Left forelimb (tissue), 1 donor: ENCODE measurements at places on chromosomes 3 and 15.

DNA sequence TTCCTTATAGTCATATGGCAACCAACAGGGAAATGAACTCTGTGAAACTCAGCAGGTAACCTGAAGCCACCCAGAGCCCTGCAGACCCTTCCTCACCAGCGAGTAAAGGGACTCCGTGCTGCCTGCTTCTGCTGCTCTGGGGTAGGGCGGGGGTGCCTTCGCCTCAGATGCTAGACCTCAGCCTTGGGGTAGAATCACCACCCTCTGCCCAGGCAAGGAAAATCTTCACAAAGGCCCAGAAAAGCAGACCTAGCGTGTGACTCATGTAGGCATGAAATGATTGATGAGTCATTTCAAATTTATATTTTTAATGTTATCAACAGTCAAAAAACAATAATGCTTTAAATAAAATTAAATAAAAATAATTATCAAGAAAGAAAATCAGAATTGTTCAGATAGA, 6.6 kb downstream of the STIMATE start:
- DNase-seq: no peak

DNA sequence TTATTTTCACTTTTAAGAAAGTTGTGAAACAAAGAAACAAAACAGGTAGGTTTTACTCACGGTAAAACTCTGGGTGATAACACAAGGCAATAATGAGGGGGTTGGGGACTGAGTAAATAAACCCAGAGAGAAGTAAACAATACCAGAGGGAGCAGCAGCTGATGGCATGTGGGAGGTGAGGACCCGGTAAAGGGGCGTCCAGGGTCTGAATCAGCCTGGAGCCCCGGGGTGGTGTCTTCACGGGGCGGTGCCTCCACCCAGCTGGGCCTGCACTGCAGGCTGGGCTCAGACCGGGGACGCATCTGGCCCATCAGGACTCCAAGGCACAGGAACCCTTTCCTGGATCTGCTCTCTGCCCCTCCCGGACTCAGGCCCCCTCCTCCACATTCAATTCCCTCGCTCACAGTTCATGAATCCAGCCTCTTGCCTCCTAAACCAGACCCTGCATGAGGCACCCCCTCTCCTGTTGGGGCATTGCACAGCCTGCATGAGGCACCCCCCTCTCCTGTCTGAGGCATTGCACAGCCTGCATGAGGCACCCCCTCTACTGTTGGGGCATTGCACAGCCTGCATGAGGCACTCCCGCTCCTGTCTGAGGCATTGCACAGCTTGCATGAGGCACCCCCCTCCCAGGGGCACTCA, 73.9 kb upstream of the MFGE8 start:
- no peak for DNase-seq

- DNase-seq: no peak
Measured at GRCh38 chr15:87841426-87841998, 415.0 kb downstream of the NTRK3 start.

DNA sequence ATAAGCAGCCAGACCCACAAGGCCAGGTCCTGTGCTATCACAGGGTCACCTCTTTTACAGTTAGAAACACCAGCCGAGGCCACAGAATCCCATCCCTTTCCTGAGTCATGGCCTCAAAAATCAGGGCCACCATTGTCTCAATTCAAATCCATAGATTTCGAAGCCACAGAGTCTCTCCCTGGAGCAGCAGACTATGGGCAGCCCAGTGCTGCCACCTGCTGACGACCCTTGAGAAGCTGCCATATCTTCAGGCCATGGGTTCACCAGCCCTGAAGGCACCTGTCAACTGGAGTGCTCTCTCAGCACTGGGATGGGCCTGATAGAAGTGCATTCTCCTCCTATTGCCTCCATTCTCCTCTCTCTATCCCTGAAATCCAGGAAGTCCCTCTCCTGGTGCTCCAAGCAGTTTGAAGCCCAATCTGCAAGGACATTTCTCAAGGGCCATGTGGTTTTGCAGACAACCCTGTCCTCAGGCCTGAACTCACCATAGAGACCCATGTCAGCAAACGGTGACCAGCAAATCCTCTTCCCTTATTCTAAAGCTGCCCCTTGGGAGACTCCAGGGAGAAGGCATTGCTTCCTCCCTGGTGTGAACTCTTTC, 39.6 kb downstream of the TGM4 start:
- no peak for DNase-seq

DNA sequence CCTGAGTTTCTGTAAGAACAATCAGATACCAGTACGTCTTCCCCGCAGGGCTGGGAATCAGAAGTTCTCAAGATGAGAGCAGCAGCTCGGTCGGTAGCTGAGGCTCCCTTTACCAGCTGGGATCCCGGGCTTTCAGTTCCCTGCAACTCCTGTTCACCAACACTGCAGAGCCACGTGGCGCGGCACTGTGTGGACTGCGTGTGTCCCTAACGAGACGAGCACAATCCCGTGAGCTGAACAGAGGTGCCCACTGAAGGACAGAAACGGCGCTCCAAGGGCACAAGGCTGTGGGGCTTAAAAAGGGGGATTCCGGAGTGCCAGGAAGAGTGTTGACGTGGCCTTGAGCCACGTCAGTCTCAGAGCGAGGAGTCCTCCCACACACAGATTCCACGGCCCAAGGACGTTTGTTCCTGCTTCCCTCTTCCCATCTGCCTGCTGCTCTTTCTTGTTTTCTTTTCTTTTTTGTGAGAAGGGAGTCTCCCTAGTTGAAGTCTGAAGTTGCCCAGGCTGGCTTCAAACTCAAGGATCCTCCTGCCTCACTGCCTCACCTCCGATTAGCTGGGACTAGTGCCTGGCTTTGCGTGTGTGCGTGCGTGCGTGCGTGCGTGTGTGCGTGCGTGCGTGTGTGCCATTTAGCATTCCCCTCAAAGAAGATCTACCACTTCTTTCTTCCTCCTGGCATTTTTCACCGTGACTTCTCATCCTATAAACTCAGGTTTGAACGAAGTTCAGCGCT, 37.1 kb upstream of the RPL35A start:
- no peak for DNase-seq

DNA sequence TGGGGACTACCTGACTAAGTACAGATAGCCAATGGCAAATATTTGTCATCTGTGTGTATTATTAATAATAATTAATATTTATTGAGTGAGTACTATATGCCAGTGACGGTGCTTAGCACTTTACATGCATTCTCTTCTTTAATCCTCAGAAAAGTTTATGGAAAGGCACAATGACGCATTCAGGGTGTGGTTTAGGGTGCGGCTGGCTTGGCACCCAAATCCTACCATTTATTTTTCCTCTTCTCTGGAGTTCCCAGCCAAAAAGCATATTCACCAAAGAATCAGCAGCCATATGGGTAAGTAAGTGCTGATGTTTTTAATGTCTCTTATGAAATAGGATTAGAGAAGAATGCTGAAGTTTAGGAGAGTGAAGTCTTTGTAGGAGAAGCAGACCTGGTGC, 140.4 kb upstream of the TP63 start:
- no peak for DNase-seq

DNA sequence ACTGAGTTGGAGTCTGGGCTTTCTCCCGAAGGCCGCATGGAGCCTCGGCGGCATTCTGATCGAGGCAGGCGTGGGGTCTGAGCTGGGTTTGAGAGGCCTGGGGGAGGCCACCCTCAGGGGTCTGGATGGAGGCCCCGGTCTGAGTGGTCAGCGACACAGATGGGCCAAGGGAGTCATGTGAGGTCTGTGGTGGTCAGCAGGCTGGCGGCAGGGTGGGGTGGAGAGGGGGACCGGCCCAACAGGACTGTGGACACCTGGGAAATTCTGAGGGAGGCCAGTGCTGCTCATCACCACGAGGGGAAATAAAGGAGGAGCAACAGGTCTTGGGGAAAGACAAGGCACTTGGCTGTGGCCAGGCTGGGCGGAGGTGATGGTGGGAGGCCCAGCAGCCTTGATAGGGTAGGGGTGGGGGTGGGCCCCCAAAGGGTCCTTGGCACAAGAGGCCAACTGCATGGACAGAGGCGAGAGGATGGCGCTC, 16.2 kb downstream of the CTSH start:
- no peak for DNase-seq

DNA sequence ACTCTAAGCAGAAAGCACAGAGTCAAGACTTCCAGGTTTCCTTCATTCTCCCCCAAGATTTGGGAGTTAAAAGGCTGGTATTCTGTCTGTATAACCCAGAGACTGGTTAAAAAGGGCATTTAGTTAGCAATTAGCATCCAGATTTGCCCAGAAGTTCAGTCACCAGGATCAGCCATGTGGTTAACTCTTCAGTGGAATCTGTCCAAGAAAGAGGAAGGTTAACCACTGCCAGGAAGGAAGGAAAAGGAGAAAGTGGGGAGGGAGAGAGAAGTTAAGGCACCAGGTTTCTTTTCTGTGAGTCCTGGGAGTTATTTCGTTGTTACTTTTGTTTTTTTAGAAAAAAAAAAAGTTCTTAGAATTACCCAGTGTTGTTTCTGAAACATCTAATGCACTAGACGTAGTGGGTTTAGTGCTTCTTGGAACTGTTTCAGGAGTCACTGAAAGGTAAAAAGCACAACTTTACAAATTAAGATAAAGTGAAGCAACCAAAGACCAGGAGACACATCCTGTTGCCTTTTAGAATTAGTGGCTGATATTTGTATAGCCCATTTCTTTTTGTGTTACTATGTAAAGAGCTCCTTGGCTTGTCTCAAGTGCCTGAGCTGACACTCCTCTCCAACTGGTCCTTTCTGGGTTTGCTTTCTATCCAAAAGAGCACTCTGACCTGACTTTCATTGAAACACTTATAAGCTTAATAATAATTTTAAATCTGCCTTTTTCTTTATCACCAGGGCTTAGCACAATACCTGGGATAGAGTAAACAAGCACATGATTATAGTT, 128.6 kb downstream of the ABI3BP start:
- no peak for DNase-seq

DNA sequence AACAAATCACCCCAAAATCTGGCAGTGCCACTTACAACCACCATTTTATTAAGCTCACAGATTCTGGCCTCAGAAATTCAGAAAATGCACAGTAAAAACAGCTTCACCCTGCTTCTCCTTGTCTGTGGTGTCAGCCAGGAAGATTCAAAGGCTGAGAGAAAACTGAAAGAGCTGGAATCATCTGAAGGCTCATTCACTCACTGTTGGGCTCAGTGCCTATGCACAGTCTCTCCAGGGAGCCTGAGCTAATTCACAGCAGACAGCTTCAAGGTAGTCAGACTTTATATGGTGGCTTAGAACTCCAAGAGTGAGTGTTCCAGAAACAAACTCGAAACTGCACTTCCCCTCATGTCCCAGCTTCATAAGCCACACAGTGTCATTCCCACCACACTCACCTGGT, 16.5 kb upstream of the PLOD2 start:
- no peak for DNase-seq

DNA sequence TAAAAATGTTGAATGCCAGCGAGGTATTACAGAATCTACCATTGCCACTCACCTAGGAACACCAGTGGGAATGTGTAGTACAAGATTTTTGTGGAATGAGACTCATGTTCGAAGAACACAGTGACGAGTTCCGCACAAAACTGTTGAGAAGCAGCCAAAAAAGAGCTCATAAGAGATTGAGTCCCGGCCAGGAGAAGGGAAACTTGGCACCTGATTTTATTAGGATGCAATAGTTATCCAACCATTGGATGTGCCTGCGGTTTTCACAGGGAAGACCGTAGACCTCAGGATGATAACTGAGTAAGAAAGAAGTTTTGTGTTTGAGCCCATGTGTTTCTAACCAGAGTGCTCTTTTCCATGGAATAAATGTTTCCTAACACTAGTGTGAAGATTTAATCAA, 88.9 kb downstream of the PTPRG start:
- peak; percentile 79 for DNase-seq

DNA sequence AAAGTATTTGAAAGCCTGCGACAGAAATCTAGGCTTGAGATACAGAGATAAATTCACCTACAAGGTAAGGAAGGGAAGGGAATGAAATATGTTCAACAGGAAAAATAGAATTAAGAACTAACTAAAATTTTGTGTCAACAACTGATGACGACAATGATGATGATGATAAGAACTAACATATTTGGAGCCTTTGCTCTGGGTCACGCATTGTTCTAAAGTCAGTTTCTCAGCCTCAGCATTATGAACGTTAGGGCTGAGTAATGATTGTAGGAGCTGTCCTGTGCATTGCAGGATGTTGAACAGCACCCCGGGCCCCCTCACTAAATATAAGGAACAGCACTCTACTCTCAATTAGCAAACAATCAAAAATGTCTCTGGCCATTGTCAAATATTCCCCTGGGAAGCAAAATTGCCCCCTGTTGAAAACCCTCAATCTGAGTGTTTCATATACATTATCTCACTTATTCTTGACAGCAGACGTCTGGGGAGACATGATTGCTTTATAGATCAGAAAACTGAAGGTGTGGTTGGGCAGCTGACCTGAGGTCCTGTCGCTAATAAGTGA, 88.5 kb downstream of the ERC2 start:
- DNase-seq: no peak

- DNase-seq: no peak
Measured at GRCh38 chr15:29596266-29596665, 226.0 kb downstream of the TJP1 start.

- DNase-seq: no peak
Measured at GRCh38 chr3:39407259-39407629, 724 bp downstream of the RPSA start.

DNA sequence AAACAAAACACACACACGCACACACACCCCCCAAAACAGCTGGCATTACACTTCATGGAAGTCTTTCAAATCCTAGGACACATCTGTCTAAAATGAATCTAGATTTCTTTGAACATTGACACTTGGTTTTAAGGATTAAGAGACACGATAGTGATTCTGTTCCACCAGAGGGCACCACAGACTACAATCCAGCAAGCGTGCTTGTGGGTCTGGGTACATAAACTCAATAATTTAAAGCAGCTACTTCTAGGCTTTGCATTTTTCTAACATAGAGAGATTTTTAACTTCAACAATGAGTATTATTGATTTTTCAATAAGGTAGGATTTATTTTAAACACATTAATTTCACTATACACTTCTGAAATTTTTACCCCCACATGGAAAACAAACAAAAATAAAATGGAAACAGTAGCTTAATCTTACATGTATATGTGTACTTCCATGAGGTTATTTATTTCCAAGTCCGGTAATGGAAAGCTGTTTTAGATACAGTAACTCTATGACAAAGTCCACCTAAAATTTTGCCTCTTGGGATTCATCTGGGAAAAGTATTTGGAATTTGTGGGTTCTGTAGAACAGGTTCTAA, 564.0 kb upstream of the TGFBR2 start:
- no peak for DNase-seq

GRCh38 chr3:138157743-138158142, 17.0 kb downstream of the DBR1 start:
- DNase-seq: no peak

GRCh38 chr3:44867421-44868111, 5.9 kb downstream of the TMEM42 start:
- DNase-seq: no peak

GRCh38 chr3:43964640-43965039, 273.9 kb downstream of the ABHD5 start:
- peak; percentile 34 for DNase-seq

DNA sequence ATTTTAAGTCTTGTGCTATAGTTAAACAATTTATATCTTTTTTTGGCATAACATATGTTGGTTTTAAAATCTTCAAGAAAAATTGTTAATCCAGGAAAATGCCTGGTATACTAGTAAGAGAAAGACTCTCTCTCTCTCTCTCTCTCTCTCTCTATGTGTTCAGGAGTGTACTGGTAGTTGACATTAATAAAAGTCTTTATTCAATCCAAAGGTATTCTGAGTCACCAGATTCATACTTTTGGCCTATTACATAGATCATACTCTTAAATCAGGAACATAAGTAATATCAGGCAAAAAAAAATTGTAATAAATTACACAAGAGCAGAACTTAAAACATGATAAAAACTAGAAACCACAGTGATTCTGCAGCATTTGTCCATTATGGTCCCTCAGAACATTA, 70.2 kb downstream of the TFG start:
- DNase-seq: no peak
